ENCODE measurements at places on chromosomes 7 and 10.

- H3K27ac ChIP-seq = peak overlapping the region; percentile 64
- no peaks in the 10 kb centered on the region for H3K4me1 ChIP-seq
- no peaks in the 10 kb centered on the region for H3K27me3 ChIP-seq
- H3K36me3 ChIP-seq = peaks cover 76% of the 10 kb centered on the region
Observed at GRCh38 chr7:44676776-44677175, 70.3 kb downstream of the OGDH start.

DNA sequence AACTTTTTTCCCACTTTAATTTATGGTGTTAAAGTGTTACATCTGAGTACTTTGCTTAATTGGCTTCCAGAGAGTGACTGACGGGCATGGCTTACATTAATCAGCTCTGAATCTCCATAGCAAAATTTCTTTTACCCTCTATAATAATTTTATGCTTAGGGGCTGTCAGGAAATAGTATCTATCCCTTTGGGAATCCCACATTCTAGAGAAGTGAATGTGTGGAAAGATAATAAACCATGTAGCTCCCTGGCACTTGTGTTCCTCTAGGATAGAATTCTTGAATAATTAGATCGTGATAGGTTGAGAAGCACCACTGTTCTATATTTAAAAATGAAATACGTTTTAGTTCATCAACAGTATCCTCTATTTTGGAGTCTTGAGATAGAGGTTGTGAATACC lies 89.6 kb downstream of the DNAJB9 start:
- no peak overlapping the region for H3K4me3 ChIP-seq
- no peaks in the 10 kb centered on the region for H3K36me3 ChIP-seq
- no peak overlapping the region for H3K27ac ChIP-seq
- no peaks in the 10 kb centered on the region for H3K27me3 ChIP-seq
- H3K4me1 ChIP-seq = no peaks in the 10 kb centered on the region

DNA sequence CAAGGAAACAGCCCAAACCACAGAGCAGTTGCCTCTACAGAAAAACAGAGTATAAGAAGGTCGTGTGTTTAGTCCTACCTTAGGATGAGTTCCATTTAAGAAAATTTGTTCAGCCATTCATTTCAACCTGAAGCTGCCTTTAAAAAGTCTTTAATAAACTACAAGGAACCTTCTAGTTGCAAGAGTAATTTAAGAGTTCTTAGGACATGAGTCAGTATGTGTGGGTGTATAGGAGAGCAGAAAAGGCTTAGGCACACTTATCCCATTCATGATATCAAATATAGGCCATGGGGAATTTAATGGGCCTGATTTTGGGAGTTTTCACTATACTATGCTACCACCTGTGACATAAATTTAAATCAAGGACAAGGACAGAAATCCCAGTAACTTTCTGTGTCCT lies 496.8 kb downstream of the TFEC start:
- H3K27ac ChIP-seq = no peak overlapping the region
- H3K4me3 ChIP-seq = no peak overlapping the region
- no peaks in the 10 kb centered on the region for H3K27me3 ChIP-seq
- H3K4me1 ChIP-seq = no peaks in the 10 kb centered on the region
- ATAC-seq = no peak
- no peaks in the 10 kb centered on the region for H3K36me3 ChIP-seq

DNA sequence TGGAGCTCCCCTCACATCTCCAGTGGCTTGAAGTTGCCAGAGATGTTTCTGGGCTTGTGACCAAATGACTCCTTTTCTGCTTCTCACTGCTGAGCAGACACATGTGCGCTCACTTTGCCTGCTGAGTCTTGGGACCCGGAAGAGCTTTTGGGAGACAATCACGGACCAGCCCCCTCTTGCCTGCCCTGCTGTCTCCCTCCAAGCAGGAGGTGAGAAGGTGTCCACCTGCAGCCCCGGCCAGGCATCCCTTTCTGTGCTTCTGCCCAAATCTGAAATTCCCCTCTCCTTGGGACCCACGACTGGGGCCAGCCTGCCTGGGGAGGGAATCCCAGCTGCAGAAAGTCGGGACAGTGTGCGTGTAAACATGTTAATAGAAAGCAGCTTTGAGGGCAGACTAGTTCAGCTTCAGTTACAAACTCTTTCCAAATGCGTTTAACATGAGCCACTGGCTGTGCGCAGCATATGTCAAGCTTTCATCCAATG lies 31.7 kb downstream of the HTRA1 start:
- H3K4me3 ChIP-seq = no peak overlapping the region
- no peak for ATAC-seq
- peaks cover 25% of the 10 kb centered on the region for H3K4me1 ChIP-seq
- H3K27me3 ChIP-seq = no peaks in the 10 kb centered on the region

DNA sequence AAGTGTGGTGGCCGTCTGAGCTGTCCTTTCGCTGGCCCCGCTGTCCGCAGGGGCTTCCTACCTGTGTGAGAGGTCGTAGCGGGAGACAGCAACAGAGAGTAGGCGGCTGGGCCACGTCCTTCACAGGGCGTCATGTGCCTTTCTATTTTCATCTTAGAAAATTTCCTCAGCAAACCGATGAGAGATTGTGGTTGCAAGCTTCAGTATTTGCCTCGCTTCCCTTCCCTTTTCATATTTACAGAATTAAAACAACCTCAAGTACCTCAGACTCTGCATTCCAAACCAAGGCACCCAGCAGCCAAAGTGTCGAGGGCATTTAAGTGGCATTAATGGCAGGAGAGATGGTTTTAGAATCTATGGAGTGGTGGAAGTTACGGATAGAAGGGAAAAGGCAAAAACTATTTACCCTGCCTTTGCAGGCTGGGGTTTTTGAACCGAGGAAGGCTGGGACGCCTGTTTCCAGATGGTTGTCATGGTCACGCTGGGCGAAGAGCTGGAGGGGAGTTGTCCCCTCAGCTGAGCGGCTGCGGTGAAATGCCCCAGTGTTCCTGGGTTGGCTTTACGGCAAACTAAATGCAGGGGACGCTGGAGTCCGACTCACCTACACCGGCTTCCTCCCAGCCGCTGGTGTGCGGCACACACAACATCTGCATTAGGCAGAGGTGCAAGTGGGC lies 41.9 kb downstream of the WIPI2 start:
- no peaks in the 10 kb centered on the region for H3K27me3 ChIP-seq
- no peaks in the 10 kb centered on the region for H3K4me1 ChIP-seq
- H3K4me3 ChIP-seq = no peak overlapping the region
- H3K36me3 ChIP-seq = peaks cover 47% of the 10 kb centered on the region

GRCh38 chr7:27111042-27111750 lies 8.7 kb upstream of the HOXA2 start:
- peaks cover 4% of the 10 kb centered on the region for H3K4me1 ChIP-seq
- ATAC-seq = no peak
- H3K4me3 ChIP-seq = no peak overlapping the region

- no peaks in the 10 kb centered on the region for H3K27me3 ChIP-seq
- peaks cover 9% of the 10 kb centered on the region for H3K4me1 ChIP-seq
- H3K27ac ChIP-seq = no peak overlapping the region
- peaks cover 47% of the 10 kb centered on the region for H3K36me3 ChIP-seq
- no peak overlapping the region for H3K4me3 ChIP-seq
Observed at GRCh38 chr7:152856351-152856750, 96.8 kb downstream of the ACTR3B start.

- peaks cover 5% of the 10 kb centered on the region for H3K4me1 ChIP-seq
- no peaks in the 10 kb centered on the region for H3K36me3 ChIP-seq
- no peak overlapping the region for H3K4me3 ChIP-seq
- no peak for ATAC-seq
Observed at GRCh38 chr10:70932392-70933196, 44.2 kb upstream of the PCBD1 start.

GRCh38 chr10:95214369-95214768 lies 20.3 kb downstream of the ACSM6 start:
- H3K27me3 ChIP-seq = peaks cover 7% of the 10 kb centered on the region
- no peaks in the 10 kb centered on the region for H3K4me1 ChIP-seq
- no peak overlapping the region for H3K4me3 ChIP-seq
- H3K36me3 ChIP-seq = no peaks in the 10 kb centered on the region
- ATAC-seq = no peak

- H3K4me1 ChIP-seq = peaks cover 5% of the 10 kb centered on the region
- H3K27ac ChIP-seq = peak overlapping the region; percentile 17
- ATAC-seq = peak; percentile 21
- no peaks in the 10 kb centered on the region for H3K27me3 ChIP-seq
Observed at GRCh38 chr7:2559283-2559950, 638 bp downstream of the IQCE start.

- peaks cover 5% of the 10 kb centered on the region for H3K36me3 ChIP-seq
- H3K27ac ChIP-seq = no peak overlapping the region
- ATAC-seq = no peak
- H3K4me3 ChIP-seq = no peak overlapping the region
- H3K4me1 ChIP-seq = peaks cover 9% of the 10 kb centered on the region
Observed at GRCh38 chr7:155368894-155369600, 71.4 kb downstream of the INSIG1 start.

DNA sequence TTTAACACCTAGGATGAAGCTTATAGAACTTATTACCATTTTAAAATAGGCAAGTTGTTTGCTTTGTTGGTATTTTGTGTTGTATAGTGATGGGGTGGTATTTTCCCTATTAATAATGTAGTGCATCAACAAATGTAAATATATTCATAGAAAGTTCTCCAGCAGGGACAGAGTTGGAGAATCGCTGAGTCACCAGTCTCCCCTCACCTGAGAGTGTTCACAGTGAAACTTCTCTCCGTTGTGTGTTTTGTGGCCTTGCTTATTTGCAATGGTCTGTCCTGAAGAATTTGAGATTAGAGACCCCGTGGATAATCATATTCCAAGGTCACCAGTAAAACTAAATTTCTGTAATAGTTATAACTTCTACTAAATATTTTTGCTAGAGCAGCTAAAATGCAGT lies 51.0 kb downstream of the HDAC9 start:
- no peak overlapping the region for H3K27ac ChIP-seq
- ATAC-seq = no peak
- no peaks in the 10 kb centered on the region for H3K4me1 ChIP-seq
- H3K27me3 ChIP-seq = no peaks in the 10 kb centered on the region

DNA sequence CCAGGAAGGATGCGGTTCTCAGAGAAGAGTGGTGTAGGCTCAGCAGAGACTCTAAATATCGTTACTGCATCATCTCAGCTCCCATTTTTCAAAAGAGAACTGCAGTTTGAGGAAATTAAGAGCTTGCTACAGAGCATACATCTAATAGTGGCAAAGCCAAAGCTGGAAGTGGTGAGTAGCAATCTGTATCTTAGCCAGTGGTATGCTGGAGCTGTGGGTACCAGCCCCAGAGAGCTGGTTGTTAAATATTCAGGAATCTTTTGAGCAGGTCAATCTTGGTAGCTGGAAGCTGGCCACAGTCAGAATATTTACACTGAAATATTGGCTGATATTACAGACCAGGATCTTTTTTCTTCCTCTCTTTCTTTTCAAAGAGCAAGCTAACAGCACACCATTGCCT lies 88.4 kb upstream of the STEAP1B start:
- peaks cover 7% of the 10 kb centered on the region for H3K4me1 ChIP-seq
- H3K4me3 ChIP-seq = no peak overlapping the region
- no peaks in the 10 kb centered on the region for H3K36me3 ChIP-seq
- peaks cover 19% of the 10 kb centered on the region for H3K27me3 ChIP-seq
- no peak for ATAC-seq
- H3K27ac ChIP-seq = no peak overlapping the region

- no peak overlapping the region for H3K27ac ChIP-seq
- H3K4me1 ChIP-seq = no peaks in the 10 kb centered on the region
- H3K36me3 ChIP-seq = no peaks in the 10 kb centered on the region
- ATAC-seq = no peak
- no peak overlapping the region for H3K4me3 ChIP-seq
Observed at GRCh38 chr7:4267341-4268039, 414.6 kb upstream of the FOXK1 start.

GRCh38 chr10:11516431-11516746 lies 95.1 kb downstream of the USP6NL start:
- peaks cover 6% of the 10 kb centered on the region for H3K4me1 ChIP-seq
- H3K36me3 ChIP-seq = no peaks in the 10 kb centered on the region

DNA sequence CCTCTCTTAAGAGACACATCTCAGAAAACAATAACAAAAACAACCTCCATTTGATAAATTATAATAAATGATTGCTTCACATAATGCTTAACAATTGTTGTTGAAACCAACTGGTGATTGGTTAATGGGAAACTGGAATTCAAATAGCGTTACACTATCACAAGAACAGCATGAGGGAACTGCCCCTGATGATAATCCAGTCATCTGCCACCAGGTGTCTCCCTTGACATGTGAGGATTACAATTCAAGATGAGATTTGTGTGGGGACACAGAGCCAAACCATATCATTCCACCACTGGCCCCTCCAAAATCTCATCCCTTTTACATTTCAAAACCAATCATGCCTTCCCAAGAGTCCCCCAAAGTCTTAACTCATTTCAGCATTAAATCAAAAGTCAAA lies 375.9 kb downstream of the BMPER start:
- H3K27me3 ChIP-seq = no peaks in the 10 kb centered on the region
- no peaks in the 10 kb centered on the region for H3K36me3 ChIP-seq
- no peak overlapping the region for H3K4me3 ChIP-seq
- H3K27ac ChIP-seq = no peak overlapping the region
- no peaks in the 10 kb centered on the region for H3K4me1 ChIP-seq

DNA sequence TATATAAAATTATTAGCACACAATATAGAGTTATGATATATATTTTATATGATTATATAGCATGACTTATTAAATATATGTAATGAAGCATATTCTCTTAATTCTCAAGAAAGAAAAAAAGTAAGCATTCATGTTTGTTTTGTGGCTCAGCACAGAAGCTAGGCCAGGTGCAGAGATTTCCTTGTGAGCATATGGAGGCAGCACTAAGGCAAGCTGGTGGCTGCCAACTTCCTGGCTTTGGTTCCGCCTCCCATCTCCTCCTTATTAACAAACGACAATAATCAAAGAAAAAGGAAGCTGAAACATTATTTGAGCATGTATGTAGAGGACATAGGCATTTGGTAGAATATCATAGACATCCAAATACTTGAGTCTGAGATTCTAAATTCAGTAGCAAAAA lies 130.3 kb downstream of the ST7 start:
- no peak overlapping the region for H3K4me3 ChIP-seq
- no peaks in the 10 kb centered on the region for H3K27me3 ChIP-seq

All from activated T-helper 17 cell treated with anti-CD3 and anti-CD28 coated beads, Interleukin-2, amount 50 U/mL, for 72 hours (primary cell).